ENCODE measurements at places on chromosomes 4 and X.

DNA sequence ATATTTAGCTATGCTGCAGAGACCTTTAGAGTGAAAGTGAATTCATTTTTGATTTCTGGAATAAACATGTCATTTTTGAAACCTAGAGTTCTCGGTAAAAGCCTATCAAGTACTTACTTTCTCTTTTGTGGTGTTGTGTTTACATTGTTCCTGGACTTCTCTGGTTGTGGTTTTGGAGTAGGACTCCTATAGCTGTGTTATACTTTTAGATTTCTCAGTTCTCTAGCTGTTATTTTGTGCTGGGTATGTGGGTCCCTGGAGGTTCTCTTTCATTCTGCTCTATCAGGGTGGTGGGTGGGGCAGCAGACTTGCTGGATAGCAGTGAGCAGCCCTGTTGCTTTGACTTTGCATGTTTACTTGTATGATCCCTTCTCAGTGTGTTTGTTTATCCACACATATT, 25.6 kb upstream of the MSMO1 start:
- no peak for DNase-seq

DNA sequence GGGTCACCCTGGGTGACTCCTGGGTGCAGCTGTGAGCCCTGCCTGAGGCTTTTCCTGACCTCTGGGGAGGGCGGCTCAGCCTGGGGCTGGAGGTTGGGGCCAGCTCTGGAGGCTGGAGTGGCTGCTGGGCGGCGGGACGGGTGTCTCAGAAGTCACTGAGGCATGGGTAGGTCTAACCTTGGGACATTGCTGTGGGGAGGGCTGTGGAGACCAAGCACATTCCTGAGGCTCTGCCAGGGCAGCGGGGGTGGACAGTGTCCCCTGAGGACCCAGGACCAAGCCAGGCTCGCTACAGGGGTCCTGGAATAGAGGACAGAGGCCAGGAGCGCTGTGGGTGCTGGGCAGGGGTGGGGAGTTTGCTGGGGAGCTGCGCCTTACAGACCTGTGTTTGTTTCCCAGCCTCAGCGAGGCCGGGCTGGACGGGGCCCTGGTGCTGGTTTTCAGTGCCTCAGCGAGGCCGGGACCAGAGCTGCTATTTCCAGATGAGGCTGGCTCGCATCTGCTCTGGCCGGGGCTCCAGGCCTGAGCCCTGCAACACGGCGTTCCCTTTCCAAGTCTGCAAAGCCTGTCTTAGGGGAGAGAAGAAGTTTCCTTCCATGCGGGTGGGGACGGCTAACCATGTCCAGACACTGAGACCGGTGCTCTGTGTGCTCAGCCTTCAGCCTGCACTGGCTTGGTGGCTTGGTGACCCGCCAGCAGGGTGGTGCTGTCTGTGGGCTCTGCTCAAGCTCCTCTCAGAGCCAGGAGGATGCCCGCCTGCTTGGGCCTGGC, 3.0 kb upstream of the SLC25A6 start:
- no peak for DNase-seq

DNA sequence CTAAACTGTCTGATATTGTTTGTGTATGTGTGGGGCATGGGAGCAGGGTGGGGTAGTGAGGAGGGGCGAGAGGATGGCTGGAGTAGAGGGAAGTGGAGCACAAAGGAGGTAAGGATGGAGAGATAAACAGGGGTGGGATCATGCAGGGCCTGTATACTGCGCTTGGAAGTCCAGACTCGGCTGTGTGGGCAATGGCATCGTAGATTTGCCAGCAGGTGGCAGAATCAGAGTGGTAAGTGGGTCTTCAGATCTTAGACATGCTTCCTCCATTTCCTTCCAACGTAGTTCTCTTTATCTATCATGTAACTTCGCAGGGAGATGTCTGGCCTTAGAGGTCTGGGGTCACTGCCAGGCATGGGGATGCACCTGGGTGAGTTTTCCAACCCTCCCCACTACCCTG, 155.5 kb downstream of the PDGFRA start:
- DNase-seq = no peak

- no peak for DNase-seq
Measured at GRCh38 chr4:159150396-159150795, 47.5 kb downstream of the RAPGEF2 start.

- DNase-seq = no peak
Measured at GRCh38 chr4:128285085-128285997, 2.3 kb downstream of the PGRMC2 start.

DNA sequence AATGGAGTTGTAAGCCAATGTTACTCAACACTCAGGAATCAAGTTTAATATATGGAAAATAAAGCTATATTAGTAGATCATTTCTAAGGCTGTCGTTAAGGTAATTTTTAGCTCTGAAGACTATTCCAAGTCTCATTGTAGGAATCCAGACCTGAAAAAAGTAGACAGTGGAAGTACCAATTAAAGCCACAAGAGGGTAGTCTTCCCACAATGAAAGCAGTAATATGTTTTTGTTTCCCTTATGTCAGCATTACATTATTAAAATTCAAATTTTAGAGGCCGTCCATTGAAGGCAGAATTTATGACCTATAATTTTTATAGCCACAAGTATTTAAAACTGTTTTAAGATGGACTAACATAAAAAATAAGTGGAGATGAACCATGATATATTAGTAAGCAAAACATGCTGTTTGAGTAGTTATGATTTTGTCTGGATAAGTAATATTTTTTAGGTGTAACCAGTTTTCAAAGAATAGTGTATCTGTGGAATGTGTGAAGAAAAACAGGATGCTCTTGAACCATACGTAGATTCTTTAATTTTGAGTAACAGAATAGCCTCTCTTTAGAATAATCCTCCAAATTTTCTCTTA, 372.6 kb upstream of the TECRL start:
- no peak for DNase-seq

GRCh38 chr4:154009191-154009590, 220.3 kb upstream of the SFRP2 start:
- DNase-seq = no peak

GRCh38 chr4:94334962-94335361, 7.7 kb downstream of the HPGDS start:
- DNase-seq = no peak

GRCh38 chr4:44861756-44862155, 135.4 kb upstream of the GNPDA2 start:
- no peak for DNase-seq

DNA sequence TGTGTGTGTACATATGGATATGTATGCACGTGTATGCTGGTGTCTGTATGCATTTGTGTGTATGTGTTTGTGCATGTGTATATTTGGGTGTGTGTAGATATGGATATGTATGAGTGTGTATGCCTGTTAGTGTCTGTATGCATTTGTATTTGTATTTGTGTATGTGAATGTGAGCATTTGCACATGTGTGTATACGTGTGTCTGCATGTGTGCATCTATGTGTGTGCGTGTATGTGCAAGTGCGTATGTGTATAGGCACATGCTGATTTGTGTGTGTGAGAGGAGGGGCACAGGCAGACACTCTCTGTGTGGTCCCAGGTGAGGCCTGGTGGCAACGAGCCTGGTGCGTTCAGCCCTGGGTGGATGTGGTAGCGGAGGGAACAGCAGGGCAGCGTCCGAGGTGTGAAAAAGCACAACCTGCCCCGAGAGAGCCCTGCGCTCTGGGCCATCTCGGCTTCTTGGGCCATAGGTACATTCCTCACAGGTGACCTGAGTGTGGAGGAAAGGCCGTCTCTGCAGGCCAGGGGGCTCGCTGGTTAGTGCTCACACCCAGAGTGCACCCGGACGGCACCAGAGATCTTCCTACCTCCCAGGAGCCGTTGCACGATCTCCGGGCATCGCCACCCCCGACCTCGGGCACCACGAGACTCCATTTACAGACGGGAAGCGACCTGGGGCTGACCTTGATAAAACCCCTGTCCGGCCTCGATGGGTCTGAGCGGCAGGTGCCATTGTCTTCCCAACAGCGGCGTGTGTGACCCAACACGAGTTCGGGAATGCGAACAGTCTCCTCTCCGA, 45.0 kb downstream of the ASMT start:
- DNase-seq = no peak

DNA sequence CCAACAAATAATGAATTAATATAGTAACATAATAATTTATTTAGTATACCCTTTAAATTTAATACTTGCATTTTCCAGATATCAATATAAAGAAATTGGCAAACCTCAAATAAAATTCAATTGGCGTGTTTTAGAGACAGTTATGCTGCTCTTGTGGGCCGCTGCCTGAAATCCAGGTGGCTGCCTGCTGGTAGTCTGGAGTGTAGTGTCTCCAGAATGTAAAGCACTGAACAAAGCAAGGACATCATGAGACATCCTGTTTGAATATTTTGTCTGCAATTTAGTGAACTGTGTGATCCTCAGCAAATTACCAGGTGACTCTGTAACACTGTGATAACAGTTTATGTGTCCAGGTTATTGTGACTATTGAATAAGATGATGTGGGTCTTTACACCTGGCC, 29.9 kb downstream of the ZFP42 start:
- DNase-seq = no peak

DNA sequence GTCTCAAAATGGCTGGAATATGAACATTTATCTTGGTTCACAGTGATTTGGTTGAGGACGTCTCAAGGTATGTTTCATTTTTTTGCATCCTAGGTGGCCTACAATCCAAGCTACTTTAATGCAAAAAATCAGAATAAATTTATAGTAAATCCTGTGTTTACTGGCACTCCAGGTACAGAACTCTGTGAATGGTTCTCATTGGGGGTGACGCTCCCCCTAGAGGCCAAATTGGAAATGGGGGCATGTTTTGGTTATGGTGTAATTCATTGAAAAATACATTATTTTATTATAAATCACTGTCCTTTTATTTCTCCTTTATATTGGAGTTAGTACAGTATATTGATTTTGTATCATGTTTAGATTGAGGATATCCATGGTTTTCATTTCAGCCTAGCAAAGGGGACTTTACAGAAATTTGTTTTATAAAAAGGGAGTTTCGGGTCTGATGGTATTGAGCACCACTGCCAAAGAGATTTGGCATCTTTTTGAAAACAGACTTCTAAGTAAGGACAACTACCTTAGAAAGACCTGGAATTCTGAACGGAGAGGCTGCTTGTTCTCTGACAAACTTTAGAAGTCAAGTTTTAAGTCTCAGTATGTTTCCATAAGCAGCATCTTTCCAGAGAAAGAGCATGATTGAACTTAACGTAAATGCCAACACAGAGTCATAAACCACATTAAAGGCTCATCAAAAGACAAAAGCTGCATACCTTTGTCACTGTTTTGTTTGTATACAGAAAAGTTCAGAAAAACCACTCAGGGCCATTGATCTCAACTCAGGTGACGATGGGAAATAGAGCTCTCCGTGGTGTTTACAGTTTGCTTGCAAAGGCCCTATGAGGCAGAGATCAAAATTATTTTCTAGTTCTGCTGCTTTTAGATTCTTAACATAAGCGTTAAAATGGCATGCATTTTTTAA, 19.4 kb downstream of the MTM1 start:
- peak; percentile 16 for DNase-seq

- DNase-seq = no peak
Measured at GRCh38 chr4:16023776-16024408, 59.9 kb downstream of the PROM1 start.

DNA sequence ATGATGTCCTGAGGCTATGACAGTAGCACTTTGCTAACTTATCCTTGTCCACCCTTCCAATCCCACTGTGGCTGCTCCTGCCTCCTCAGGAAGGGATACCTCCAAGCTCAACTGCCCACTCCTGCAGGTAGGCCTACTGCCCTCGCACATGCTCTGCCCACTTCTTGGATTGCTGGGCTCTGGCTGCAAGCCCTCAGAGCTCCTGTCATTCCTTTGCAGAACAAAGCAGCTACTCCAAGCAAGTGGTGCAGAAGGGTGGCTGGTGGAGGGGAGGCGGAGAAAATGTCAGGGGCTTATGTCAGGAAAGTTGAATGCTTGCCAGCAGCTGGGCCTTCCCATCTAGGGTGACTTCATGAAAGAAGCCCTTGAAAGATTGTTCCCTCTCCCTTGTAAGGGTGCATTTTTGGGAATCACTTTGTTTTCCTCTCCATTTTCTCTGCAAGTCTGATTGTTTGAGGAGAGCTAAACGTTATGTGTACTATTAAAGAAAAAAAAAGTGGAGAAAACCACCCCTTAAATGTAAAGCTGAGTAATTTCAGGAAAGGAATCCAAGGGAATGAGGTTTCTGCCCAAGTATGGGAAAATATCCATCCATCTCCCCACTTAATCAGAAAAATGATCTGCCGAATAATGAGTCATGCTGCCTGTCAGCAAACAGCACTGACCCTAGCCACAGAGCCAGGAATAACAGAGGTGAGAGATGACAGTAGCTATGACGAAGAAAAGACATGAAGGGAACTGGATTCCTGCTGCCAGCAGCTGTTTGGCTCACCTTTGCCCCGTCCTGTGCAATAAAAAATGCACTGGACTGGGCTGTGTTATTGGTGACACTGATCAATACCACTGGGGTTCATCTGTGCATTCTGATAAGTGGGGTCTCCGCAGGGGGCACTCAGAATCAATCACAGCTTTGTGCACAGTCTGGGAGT, 102.0 kb downstream of the RTL5 start:
- DNase-seq = no peak

DNA sequence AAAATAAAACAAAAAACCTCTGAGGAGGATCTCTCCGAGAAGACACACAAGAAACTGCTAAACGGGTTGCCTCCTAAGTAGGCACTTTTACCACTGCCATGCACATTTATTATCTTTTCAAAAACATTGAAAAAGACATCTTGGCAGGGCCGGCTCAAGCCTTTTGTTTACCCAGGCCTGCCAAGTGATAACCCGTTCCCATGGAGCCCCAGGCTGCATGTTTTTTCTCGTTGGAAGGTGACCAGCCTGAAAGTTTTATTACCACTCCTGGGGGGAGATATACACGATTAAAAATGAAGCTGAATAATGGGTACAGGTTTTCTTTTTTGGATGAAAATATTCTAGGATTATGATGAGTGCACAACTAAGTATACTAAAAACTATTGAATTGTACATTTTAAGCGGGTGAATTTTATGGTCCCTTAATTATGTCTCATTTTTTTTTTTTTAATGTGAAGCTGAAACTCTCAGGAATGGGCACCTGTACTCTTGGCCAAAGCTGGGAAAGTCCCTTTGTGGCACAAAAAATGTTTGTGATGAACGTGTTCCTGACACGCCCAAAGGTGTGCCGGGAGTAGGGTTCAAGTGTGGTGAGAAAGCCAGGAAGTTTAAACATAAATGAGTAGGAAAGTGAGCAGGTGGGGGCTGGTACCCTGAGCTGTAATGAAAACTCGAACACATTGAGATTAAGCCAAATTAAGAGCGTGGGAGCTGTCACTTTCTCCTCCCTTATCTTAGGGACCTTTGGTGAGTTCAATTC, 1.5 kb upstream of the MAP7D2 start:
- DNase-seq = no peak

- DNase-seq = no peak
Measured at GRCh38 chr4:125594056-125594602, 279.4 kb downstream of the FAT4 start.

DNA sequence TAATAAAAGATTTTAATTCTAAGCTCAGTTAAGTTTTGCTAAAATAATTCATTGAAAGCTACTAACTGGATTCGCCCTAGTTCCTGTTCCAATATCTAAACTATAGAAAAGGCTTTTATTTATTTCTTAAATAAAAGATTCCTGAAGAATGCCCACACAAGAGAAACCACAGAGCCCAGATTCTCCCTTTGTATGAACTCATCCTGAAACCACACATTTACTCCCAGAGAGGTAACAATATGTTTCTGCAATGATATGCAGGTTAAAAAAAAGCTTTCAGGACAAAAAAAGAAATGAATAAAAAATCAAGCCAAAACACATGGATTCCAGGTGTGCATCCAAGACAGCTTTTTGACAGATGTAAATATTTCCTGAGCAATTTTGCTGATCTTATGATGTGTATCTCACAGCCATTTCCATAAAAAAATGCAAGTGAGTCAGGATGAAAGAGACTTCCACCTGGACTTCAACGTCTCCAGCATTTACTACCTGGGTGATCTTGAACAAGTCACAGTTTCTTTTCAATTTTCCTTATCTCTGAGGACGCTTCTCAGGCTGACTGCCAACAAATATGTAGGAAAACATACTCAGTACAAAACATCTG, 234.4 kb upstream of the FAT1 start:
- DNase-seq = no peak
